IMR-90 (cell line): ENCODE measurements at places on chromosomes 12 and 14. TPM values are rescaled to one million over a fixed set of nuclear protein-coding genes. Genes with fewer than 3 reads are reported as not detected.

DNA sequence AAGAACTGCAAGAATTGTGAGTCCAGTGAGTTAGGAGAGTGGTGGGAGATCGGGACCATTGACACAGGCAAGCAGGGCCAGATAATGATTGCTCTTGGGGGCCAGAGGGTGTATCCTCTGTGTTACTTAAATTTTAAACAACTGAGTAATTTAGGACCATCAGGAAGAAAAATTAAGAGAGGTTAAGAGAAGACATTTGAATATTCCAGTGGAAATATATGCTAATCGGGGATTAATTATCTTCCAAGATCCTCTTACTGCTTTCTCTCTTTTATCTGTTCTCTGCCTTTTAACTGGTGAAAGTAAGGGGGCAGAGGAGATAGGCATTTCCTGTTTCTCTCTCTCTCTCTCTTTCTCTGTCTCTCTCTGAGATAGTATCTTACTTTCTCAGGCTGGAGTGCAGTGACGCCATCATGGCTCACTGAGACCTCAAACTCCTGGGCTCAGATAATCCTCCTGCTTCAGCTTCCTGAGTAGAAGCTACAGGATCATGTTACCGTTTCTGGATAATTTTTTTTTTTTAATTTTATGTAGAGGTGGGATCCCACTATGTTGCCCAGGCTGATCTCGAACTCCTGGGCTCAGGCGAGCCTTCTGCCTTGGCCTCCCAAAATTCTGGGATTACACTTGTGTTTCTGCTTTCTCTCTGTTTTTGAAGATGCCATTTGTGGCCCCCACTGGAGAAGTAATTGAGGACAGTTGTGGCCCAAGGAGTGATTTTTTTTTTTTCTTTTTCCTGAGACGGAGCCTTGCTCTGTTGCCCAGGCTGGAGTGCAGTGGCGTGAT is 85.1 kb downstream of the DIP2B start:
- peak; percentile 97 for DNase-seq

DNA sequence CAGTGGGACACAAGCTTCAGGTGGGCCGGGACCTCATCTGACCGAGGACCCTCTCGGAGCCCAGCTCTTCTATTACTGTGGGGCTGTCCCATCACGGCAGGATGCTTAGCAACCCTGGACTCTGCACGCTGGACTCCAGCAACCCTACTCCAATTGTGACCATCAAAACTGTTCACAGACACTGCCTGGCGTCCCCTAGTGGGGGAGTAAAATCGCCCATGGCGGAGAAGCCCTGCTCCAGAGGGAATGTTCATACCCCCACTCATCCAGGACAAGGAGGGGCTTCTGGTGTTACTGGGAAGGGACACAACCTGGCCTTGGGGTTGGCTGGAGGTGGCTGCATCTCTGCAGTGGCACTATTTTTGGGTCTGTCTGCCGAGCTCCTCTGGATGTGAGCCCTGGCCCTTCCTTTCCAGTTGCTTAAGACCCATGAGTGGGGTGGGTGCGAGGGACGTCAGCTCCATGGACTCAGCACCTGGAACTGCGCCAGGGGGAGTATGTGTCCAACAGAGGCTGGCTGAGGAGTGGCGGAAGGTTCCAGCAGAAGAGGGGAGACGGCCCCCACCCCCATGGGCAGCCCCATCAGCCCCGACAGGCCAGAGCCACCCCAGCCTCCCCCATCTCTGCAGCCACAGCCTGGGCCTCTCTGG is 103.8 kb downstream of the RFLNA start:
- DNase-seq, result no peak

DNA sequence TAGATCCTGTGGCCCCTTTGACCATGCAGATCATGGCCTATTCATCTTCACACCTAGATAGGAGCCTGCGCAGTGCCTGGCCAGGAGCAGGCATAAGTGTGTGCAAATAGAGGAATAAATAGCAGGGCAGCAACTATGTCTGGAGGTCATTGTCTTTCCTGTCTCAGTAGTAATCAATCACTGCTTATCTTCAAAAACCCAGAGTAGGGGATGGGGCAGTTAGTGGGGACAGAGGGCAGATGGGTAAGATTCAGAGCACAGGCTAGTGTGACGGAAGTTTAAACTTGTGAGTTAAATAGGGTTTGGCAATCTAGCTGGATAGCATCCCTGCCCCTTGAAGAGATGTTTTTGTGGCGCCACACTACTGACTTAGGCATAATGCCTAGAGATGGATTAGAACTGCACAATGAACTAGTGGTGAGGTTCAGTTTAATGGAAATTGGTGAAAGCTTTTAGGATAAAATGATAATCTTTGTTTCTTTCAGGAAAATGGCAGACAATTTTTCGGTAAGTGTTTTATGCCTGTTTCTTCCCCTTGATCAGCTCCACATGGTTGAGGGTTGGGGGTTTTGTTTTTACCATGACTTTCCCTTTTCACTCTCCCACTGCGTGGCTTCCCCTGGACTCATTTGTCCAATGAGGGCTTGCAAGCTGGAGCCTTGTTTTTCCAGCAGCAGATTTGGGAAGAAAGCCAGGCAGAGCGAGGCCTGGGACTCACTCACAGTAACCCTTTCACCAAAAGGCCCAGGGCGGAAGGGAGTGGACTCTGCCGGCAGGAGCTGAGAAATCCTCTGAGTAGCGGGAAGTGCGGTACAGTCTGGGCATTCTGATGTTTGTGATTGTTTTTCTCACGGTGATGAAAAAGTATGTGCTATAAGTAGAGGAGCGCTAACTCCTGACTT is 8.1 kb downstream of the LGALS3 start:
- peak; percentile 88 for DNase-seq

DNA sequence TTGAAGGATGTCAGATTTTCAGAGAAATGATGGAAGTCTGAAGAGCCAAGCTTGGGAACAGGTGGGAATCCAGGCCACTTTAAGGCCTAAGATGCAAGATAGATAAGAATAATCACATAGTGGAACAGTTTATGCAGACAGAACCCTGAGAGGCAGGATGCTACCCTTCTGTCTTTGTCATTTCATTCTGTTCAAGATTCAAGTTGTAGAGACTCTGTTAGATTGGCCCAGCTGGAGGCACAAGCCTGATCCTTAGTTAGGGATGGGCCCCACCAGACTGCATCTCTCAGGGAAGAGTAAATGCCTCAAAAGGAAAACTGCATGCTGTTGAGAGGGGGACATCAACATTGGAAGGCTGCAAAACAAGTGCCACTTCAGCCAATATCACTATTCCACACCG is 287.0 kb downstream of the PCNX1 start:
- no peak for DNase-seq

GRCh38 chr12:7695566-7696197 is at the start of gene GDF3:
Gene GDF3, minus strand, starts transcription at chr12:7695775. Its CDS starts 47 bp downstream, at chr12:7695728.
- DNase-seq, result no peak

DNA sequence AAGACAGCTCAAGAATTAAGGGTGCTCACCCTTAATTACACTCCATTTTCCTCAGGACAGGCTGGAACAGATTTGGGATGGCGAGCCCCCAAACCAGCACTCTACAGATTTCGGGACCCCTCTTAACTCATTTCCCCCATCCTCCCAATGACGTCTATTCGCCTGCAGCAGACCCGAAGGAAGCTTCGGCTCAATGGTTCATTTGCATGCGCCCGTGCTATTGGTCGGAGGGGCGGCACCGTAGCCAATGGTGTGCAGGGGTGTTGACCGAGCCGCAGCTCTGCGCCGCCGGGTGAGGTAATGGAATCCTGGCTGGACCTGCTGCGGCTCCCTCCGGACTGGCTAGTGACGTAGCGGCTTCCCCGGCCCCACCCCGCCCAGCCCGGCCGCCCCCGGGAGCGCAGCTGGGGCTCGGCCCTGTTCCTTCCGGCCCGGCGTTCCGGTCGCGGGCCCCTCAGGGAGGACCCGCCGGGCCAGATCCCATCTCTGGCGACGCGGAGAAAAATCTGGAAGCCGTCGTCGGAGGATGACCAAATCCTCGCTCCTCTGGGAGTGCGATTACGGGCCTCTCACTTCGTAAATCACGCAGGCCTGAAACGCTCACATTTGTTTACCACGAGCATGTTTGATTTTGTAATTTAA is 18.3 kb upstream of the NR4A1 start:
- DNase-seq, result peak; percentile 98

GRCh38 chr14:68891851-68892660 is 87.0 kb downstream of the ACTN1 start:
- peak; percentile 80 for DNase-seq

The ZNF10 gene
- 5.3 and 6.1 TPM in 2 replicates for total RNA-seq

GRCh38 chr12:86774841-86775388 is 518.7 kb upstream of the MGAT4C start:
- DNase-seq, result peak; percentile 60

- no peak for DNase-seq
Measured at GRCh38 chr12:5720381-5721005, 224.6 kb downstream of the ANO2 start.

DNA sequence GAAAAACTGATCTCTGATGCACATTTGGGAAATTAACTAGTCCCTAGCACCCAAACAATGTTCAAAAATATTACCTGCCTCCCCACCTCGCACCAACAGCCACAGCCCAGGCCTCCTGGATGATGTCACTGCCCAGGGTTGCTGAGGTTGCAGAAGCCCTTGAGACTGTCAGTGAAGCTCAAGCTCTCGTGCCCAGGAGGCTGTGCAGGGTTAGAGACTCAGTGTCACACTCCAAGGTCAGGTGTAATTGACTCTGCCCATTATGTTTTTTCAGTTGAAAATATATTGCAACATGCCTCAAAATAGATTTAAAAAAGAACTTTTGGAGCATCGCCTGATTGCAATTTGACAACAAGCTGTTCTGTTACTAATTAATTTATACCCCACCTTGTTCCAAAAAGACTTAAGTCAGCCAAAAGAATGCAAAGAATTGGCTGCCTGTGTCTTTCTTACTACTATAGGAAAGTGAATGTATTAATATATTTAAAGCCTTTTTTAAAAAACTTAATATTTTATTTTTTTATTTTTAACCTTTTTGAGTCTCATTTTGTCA is 72.3 kb downstream of the CMAS start:
- DNase-seq, result no peak

The OR6C2 gene
- not detected in 2 replicates for total RNA-seq

DNA sequence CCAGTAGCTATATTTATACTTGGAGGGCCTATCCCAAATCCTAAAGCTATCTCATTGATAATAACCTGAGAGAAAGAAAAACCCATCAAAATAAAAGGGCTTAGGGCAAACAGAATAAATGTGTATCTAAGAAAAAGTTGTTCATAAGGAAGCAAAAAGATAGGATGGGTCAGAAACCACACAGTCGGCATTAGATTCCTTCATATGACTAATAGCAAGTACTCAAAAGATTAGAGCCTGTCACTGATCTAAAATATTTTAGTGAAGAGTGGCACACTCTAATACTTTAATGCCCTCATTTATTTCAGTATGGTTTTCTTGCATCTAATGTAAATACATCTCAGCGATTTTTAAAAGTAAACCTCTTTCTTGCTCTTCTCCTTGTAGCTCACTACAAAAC is 17.1 kb upstream of the NAV3 start:
- no peak for DNase-seq

GRCh38 chr14:36716614-36717184 is 55.0 kb downstream of the PAX9 start:
- DNase-seq, result no peak
